HFF-Myc (cell line): ENCODE measurements at places on chromosomes 3 and 15.

DNA sequence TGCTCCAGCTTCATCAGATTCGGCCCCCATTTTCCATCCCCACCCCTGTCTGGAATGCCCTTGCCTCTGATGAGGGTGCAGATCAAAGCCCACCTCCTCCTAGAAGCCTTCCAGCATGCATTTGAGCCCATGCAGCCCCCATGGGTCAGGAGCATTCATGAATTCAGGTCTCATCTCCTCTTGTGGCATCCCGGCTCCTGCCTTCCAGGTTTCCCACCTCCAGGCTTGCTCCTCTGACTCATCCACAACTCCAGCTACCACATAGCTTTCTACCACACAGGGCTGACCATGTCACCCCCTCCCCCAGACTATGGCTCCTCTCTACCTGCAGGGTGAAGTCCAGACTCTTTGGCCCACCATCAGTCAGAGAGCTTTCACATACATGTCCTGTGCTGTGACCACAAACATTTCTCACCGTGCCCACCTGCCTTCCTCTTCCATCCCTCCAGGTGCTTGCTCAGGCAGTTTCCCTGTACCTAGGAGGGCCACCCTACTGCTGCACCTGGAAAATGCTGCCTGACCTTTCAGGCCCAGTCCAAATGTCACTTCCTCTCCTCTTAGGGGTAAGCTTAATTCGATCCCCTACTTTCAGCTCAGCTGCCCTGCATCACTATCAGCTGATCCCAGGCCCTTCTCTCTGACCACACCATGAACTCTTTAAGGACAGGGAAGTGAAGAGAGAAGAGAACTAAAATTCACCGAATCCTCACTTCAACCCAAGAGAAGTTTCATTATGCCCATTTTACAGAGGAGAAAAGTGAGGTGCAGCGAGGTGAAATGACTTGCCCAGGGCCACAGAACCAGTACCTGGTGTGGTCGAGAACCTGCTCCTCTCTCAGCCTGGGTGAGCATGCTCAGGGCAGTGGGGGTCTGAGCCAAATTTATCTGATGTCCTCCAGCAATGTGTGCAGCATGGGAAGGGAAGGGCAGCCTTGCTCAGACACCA, 13.7 kb upstream of the FGD5 start:
- DNase-seq, result no peak

DNA sequence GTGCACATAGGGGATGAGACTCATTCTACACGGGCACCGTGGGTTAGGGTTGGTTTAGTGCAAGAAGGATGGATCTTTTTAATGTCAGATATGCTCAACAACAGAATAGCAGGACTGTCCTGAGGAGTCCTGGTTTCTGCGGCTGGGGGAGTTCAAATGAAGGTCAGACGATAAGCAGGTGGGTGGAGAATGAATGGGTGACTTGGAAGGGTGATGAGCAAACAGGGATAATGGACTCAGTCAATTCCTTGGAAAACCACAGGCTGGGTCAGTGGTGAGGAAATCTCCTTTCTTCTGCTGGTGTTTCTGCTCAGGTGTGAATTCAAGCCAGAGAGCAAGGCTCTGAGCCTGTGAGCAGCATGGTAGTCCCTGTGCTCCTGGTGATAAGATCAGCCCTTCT, 59.9 kb downstream of the MESD start:
- no peak for DNase-seq

GRCh38 chr15:73380661-73381060, 11.9 kb upstream of the HCN4 start:
- no peak for DNase-seq

- DNase-seq, result no peak
Observed at GRCh38 chr15:101675796-101676582, 23.8 kb upstream of the TM2D3 start.
